ENCODE measurements at places on chromosomes 12 and 14.

DNA sequence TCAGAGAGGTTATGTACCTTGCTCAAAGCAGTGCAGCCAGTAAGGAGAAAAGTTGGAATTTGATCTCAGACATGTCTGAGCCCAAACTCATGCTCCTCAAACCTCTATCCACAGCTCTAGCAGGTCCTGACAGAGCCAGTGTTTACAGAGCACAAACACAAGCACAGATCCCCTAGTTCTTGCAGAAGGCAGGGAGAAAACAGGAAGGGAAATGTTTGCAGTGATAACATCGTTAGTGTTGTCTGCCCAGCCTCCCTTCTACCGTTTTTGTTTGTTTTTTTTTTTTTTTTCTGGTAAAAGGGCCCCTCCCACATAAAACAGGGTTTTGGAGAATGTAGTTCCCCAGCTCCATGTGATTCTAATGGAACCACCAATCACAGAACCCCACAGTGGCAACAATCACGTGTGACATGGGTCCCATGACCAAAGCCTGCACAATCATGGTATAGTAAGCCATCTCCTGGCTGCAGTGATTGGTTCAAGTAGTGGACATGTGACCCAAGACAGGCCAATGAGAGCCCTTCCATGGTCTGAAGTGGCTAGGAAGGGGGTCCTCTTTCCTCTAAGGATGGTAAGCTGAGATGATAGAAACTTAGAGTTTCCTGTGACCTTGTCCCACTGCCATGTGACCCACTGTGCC lies 513.4 kb downstream of the MED13L start:
- no peak for DNase-seq

GRCh38 chr14:20515846-20516245 lies 10.5 kb downstream of the RNASE10 start:
- no peak for DNase-seq

DNA sequence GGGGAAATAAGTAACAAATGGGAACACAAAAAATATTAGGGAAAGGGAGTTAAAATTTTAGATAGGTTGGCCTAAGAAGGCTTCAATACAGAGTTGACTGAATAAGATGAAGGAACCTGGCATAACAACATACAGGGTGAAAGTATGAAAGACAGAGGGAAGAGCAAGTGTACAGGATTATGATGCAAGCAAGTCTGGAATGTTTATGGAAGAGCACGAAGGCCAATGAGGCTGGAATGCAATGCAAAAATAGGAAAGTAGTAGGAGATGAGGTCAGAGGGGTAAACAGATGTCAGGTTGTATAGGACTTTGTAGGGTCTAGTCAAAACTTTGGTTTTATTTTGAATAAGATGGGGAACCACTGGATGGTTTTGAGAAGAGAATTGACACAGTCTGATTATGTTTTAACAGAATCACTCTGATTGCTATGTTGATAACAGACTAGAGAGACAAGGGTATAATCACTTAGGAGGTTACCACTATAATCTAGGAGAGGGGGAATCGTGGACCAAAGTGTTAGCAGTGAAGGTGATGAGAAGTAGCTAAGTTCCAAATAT lies 96.8 kb downstream of the OSBPL8 start:
- no peak for DNase-seq

DNA sequence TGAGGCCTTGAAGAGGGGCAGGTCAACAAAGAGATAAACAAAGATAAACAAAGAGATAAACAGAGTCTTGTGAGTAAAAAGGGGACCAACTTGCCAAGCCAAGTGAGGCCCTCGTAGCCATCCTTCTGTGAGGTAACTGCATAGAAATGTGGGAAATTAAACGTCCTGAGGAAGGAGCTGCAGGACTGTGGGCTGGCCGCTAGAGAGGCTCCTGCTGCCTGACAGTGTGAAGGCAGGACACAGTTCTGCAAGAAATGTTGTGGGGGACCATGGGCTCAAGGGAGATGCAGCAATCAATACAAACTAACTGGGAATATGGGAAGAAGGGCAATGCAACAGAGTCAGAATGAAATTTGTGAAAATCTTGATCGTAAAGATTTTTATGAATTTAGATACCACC lies 91.9 kb downstream of the SLC8A3 start:
- no peak for DNase-seq

- no peak for DNase-seq
Measured at GRCh38 chr12:53185582-53186153, 4.9 kb upstream of the CSAD start.

DNA sequence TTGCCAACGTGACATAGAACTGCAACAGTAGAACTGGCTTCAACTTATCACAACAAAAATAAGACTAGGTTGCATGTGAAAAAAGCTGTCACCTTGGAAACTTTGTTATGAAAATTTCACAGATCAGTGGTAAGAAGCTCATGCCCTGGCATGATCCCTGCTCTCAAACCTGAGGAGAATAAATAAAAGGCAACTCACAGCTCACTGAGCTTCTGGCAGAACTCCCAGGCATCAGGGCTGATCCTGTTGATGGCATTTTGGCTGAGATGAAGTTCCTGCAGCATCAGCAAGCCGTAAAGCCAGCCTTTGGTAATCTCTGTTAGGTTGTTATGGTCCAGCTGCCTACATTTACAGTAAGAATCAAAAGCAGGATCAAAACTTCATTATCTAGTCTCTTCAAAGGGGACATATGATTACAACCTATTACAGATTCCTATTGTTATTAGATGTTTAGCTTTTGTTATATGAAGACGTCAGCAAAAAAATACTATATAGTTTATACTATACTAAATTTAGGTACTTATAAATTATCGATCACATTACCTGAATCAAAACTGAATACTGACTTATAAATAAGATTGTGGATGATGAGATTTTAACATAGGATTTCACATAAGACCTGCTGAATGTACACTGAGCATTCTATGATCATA lies 32.0 kb downstream of the LRIG3 start:
- no peak for DNase-seq

GRCh38 chr12:29634057-29634456 lies 136.6 kb upstream of the OVCH1 start:
- DNase-seq: no peak

DNA sequence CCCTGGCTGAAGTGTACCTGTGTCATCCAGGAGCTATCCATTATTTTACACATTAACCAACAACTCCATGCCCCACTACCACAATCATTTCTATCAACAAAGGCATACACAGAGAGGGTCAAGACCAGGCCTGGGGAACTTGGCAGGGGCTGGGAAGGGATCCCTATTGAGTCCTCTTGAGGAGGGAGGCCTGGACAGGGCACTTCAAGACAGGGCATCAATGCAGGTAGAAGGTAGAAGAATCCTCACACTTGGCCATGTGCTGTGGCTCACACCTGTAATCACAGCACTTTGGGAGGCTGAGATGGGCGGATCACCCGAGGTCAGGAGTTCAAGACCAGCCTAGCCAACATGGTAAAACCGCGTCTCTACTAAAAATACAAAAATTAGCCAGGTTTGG lies 13.4 kb upstream of the ANKRD33 start:
- no peak for DNase-seq

- no peak for DNase-seq
Measured at GRCh38 chr14:68780358-68781160, 12.3 kb downstream of the ZFP36L1 start.

GRCh38 chr12:131643631-131644452 lies 67.0 kb upstream of the SFSWAP start:
- no peak for DNase-seq

DNA sequence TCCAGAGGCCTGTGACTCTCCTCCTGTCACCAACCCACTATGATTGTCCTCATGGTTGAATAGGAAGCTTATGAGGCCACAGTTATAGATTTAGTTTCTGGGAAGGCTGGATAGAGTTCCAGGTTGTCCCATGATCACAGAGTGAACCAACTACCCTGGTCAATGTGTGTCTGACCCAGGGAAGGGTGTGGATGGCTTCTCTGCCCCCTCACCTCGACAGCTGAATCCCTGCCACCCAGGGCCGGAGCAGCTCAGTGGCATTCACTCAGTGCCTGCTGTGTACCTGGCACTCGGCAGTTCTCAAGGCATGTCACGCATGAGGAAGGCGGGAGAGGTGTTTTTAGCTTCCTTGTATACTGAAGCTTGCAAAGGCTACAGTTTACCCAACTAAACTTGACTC lies 43.2 kb downstream of the JDP2 start:
- DNase-seq: no peak

DNA sequence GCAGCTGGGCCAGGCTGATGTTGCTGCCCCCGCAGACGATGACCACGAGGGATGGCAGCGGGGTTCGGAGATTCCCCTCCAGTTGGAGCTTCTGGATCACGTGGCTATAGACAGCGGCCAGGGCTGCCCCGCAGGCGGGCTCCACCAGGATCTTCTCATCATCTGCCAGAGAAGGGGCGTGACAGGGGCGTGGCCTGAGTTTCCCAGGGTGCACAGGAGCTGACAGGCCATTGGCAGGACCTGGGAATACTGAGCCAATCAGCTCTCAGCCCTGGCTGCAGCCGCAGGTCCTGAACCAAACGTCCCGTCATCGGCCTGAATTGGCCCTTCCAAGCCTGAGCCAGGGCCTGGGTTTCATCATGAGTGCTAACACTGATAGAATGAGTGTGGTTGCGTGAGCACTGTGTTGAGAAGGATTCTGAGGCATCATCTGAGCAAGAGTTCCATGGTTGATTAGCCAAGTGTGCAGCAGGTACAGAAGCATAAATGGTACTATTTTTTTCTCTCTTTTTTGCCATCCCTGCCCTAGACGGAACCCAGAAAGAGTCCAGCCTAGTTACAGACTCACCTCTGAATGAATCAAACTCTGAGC lies 10.6 kb downstream of the SDS start:
- DNase-seq: no peak

DNA sequence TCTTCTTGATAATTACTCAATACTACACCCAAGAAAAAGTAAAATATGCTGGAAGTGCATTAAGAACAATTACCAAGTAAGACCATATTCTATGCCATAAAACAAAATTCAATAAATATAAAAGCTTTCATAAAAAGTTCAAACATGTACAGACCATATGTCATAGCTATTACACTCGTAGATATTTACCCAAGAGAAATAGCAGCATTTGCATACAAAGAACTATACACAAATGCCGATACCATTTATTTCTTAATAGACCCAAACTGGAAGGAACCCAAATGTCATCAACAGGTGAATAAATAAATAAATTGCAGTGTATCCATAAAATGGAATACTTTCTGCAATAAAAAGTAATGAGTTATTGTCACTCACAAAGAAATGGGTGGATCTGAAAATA lies 78.3 kb upstream of the SLC16A7 start:
- DNase-seq: no peak
